ENCODE measurements at places on chromosomes 5 and 9. TPM values are rescaled to one million over a fixed set of nuclear protein-coding genes. Genes with fewer than 3 reads are reported as not detected.

- DNase-seq, result no peak
- no peak overlapping the region for H3K27ac ChIP-seq
- no peaks in the 10 kb centered on the region for H3K36me3 ChIP-seq
- peaks cover 32% of the 10 kb centered on the region for H3K27me3 ChIP-seq
Observed at GRCh38 chr9:90966031-90966290, 164.3 kb downstream of the SYK start.

The TRMT10B gene
- 4.5 TPM for total RNA-seq

DNA sequence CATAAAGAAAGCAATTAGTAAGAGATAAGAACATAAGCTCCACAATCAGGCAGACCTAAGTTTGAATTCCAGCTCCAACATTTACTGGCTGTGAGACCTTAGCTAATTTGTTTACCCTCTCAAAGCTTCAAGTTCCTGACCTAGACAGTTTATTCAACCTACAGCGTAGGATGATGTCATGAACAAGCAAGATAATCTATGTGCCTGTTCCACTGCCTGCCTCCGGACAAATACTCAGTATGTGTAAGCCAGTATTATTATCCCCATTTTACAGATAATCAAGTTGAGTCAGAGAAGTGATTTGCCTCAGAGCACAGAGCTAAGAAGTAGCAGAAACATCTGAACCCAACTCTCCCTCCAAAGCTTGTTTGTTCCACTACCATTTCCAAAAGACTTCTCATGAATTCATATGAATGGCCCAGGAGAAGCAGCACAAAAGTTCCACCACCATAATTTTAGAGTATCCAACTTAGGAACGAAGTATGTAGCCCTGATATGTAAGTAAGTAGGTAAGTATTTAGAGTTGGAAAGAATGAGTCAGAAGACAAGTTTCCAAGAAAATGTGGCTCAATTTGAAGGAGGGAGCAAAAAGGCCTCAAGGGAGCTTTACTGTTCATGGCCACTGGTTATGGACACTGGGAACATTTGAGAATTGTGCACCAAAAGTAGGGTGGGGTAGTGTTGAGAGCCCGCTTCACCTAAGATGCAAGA, 398.2 kb downstream of the NFIB start:
- no peak overlapping the region for H3K4me3 ChIP-seq
- no peak for DNase-seq
- no peaks in the 10 kb centered on the region for H3K36me3 ChIP-seq
- no peaks in the 10 kb centered on the region for H3K27me3 ChIP-seq
- H3K27ac ChIP-seq, result peak overlapping the region; percentile 80

- DNase-seq, result no peak
- H3K4me1 ChIP-seq, result no peaks in the 10 kb centered on the region
- no peaks in the 10 kb centered on the region for H3K27me3 ChIP-seq
- no peak overlapping the region for H3K27ac ChIP-seq
Observed at GRCh38 chr9:133436681-133437080, 14.5 kb downstream of the ADAMTS13 start.

The HMMR gene
- 0.91 TPM for total RNA-seq

- no peaks in the 10 kb centered on the region for H3K27me3 ChIP-seq
- peak; percentile 72 for DNase-seq
- H3K4me3 ChIP-seq, result no peak overlapping the region
- H3K36me3 ChIP-seq, result peaks cover 43% of the 10 kb centered on the region
- peak overlapping the region; percentile 87 for H3K27ac ChIP-seq
Observed at GRCh38 chr9:131258186-131258585, 18.1 kb downstream of the FAM78A start.

The GABRA6 gene
- not detected for total RNA-seq

DNA sequence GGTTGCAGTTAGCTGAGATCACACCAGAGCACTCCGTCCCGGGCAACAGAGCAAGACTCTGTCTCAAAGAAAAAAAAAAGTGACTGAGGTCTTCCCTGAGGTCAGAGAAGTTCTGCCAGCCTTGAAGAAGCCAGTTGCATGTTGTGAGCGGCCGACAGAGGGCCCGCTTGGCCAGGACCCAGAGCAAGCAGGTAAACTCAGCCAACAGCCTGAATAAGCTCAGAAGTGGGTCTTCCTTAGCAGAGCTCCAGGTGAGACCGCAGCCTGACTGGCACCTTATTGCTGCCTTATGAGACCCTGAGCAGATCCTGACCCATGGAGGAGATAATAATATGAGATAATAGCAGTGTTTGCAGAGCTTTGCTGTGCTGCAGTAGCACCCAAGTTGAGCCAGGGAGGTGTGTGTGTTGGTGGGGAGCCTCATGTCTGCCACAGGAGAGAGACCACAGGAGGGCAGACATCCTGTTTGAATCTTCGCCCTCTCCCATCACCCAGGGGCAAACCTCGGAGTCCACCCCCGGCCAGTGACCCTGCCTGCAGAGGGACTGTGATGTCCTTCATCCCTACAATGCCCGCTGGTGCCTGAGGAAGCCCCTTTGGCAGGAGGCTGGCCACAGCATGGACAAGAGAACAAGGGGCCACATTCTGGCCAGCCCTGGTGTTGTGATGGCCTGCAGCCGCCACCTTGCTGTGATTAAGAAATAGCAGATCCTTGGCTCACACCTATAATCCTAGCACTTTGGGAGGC, 10.8 kb upstream of the BARX1 start:
- no peaks in the 10 kb centered on the region for H3K36me3 ChIP-seq
- peaks cover 8% of the 10 kb centered on the region for H3K4me1 ChIP-seq
- no peak overlapping the region for H3K4me3 ChIP-seq
- no peak for DNase-seq
- H3K27me3 ChIP-seq, result peaks cover 88% of the 10 kb centered on the region

The IRX1 gene
- 0.16 TPM for total RNA-seq

The NINJ1 gene
- 53.7 TPM for total RNA-seq

The LRRC19 gene
- total RNA-seq, result not detected
